ENCODE measurements at places on chromosomes 16 and 17.

DNA sequence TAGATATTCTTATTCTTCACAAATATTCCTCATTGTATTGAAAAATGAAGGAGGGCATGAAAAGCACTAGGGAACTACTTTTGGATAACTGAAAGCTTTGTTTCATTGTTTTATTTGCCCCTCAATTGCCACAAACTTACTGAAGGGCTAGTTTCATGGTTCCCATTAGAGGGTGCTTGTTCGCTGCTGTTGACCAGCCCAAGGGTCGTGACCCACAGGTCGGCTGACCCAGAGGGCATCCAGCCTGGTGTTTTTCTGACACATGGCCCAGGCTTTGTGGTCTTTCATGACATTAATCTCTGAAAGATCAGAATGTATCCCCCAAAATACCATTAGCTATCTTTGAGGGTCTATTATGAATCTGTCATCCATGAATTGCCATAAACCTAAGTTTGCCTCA lies 30.0 kb downstream of the DGKE start:
- DNase-seq, result no peak

DNA sequence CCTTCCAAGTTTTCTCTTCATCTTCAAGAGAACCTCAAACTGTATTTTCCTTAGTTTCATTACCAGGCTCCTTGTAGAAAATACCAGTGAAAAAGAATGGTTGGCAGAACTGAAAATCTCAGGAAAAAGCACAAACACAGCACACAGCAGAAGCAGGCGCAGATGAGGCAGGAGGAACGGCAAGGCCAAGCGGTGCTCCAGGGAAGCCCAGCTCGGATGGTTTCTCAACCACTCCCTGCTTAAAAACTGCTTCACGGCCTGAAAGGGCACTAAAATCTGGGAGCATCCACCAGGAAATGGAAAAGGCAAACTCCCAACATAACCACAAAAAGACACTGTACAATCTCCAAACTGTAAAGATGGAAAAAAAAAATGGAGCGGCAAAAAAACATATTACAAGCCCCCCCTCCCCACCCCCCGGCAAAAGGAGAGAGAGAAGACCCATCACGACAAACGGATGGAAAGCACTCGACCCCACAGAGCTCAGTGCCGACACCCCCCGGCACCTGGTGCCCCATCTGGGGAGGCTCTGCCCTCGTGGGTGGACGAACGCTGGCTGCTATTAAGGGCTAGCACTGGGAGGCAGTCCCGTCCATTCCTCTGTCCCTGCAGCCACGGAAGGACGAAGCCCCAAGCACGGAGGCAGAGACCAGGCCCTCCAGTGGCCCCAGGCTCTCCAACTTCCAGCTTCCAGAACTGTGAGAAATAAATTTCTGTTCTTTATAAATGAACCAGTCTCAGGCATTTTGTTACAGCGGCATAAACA lies 127.5 kb downstream of the ZNF778 start:
- no peak for DNase-seq

DNA sequence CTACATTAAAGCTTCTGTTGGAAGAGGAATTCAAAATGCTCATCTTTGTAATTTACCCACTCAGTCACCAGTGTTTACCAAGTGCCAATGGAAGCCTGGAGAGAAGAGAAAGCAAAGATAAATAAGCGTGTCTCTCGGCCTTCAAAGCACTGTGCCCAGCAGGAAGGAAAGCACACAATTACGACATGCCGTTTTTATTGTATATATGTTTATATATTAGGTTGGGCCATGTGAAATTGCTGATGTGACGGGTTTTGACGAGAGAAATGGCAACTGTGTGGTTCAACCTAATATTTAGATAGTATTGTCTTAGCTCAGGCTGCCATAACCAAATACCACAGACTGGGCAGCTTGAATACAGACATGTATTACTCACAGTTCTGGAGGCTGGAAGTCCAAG lies 79.3 kb upstream of the HSBP1 start:
- no peak for DNase-seq

- no peak for DNase-seq
Observed at GRCh38 chr16:87196661-87197060, 120.5 kb downstream of the C16orf95 start.

- DNase-seq, result no peak
Observed at GRCh38 chr17:27533874-27534815, 77.9 kb downstream of the KSR1 start.

DNA sequence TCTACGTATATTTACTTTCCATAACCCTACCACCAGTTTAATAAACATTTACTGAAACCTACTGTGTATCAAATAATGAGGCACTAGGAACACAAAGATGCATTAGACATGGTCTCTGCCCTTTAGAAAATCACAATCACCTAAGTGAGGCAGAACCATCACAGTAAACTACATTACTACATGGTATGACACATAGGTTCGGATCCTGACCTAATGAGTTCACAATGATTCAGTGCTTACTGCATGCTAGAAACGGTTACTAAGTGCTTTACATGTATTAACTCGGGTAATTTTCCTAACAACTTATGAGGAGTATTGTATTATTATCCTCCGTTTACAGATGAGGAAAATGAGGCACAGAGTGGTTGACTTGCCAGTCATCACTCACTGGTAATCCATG lies 5.2 kb upstream of the SYNRG start:
- no peak for DNase-seq

GRCh38 chr16:80200079-80200478 lies 340.7 kb upstream of the DYNLRB2 start:
- no peak for DNase-seq

GRCh38 chr17:31788956-31789355 lies 70.1 kb downstream of the COPRS start:
- DNase-seq, result no peak

- DNase-seq, result no peak
Observed at GRCh38 chr17:563616-564015, 151.0 kb downstream of the VPS53 start.

- no peak for DNase-seq
Observed at GRCh38 chr16:67394155-67395104, 1.1 kb upstream of the TPPP3 start.

GRCh38 chr17:47894498-47895346 lies 1.3 kb upstream of the SP2 start:
- DNase-seq, result no peak

Data from COLO829 (cell line).